Choroid plexus epithelial cell (primary cell): ENCODE measurements at places on chromosomes 2 and 18.

- DNase-seq = no peak
Observed at GRCh38 chr2:11891028-11891427, 144.6 kb downstream of the LPIN1 start.

DNA sequence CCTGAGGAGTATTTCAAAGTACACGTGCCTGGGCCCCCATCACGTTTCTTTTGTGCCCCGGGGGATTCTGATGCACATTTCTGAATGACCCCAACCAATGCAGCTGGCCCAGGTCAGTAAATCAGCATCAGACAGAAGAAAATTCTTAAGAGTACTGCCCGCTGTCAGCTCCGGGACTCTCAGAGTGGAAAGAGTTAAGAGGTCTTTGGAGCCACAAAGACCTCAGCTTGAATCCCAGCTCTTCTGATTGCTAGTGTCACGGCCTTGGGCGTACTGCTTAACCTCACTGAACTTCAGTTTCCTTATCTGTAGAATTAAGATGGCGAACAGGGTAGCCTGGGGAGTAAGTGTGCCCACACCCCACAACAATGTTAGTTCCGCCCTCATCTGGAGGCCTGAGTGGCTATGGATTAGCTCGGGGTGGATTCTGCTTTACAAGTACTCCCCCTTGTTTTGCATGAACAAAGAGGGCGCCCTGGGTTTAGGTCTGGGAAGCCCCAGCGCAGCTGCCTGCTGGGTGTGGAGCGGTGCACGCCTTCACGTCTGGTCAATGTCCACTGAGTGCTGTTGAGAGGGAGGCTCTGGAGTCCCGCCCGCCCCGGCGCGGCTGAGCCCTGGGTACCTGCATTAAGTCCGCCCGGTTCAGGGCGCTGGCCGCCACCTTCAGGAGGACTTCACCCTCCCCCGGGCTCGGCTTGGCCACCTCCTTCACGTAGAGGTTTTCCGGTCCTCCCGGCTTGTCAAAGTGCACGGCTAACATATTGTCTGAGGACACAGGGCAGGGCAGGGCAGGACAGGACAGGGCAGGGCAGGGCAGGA is 858 bp downstream of the TP53I3 start:
- peak; percentile 84 for DNase-seq

GRCh38 chr2:177830881-177831386 is 241.6 kb downstream of the PDE11A start:
- peak; percentile 2 for DNase-seq

GRCh38 chr2:25894135-25894830 is 16.0 kb upstream of the ASXL2 start:
- peak; percentile 85 for DNase-seq

DNA sequence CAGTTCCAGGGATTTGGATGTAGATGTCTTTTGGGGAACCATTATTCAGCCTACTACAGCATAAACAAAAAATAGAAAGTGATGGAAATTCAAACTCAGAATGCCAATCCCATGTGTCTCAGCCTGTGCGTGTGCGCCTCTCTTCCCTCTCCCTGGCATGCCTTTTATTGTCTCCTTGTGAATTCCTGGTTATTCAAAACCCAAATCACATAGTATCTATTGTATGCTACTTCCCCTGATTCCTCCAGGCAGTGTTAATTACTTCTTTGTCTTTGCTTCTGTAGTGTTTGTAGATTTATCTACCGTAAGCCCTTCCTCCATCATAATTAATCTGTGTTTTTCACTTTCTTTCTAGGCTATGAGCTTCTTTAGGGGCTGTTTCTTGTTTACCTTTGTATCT is 38.9 kb downstream of the RHBDD1 start:
- no peak for DNase-seq

- DNase-seq = no peak
Observed at GRCh38 chr18:56199580-56200330, 438.6 kb downstream of the TXNL1 start.

DNA sequence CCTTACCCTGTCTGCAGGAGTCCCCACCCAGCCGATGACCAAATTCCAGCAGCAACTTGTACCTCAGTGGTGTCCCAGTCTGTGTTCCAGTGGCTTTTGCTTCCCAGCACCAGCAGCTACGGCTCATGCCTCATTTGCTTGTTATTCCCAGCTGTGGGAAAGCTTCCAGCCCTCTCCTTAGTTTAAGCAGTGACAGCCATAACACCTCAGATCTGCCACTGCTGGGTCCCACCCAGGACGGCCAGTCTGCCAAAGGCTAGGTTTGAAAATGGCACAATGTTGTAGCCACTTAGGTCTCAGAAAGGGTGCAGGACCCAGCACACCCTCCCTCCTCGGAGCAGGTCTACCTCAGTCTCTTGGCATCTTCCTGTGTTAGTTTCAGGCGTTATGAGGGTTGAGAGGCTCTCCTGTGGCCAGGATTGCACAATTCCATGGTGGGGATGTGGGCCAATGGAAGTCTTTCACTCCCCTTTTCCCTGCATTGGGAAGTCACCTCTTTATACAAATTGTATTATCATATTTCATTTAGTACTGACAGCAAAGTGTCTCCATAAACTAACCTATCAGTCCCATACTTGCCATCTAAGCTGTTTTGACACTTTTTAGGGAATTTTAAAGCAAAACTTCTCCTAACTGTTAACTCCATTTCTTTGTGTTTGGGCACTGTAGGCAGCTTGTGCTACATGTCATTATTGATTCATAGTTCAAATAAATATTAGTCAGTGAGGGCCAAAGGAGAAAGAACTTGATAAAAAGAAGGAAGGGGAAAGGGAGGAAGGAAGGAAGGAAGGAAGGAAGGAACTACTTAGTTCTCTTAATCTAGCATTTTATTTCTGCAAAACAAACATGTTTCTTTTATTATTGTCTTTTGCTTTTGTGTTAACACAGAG is 62.9 kb upstream of the FAM110C start:
- DNase-seq = no peak

DNA sequence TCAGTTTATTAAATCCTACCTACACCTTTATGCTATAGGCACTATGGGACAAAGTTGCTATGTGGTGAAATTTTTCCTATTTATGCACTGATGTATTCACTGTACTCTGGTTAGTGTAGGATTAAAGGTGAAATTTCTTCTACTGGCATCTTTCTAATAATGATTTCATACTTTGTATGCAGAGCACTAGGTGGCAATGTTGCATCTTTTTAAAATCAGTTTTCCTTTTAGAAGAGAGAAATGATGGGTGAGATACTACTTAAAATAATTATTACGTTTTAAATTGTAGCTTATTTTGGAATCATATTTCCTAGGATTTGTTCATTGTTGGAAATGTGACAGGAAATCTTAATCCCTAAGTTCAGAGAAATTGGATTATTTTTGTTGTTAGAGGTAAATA is 150.9 kb downstream of the CD8B2 start:
- DNase-seq = peak; percentile 56

GRCh38 chr18:25503567-25504081 is 151.7 kb upstream of the ZNF521 start:
- DNase-seq = peak; percentile 84

GRCh38 chr18:48521723-48522122 is 17.1 kb upstream of the CTIF start:
- no peak for DNase-seq

- DNase-seq = no peak
Observed at GRCh38 chr18:13218368-13218991, at the start of gene LDLRAD4. Gene LDLRAD4 (plus strand): TSS chr18:13218760.

GRCh38 chr2:46568212-46569009 is 89.0 kb downstream of the TMEM247 start:
- no peak for DNase-seq

DNA sequence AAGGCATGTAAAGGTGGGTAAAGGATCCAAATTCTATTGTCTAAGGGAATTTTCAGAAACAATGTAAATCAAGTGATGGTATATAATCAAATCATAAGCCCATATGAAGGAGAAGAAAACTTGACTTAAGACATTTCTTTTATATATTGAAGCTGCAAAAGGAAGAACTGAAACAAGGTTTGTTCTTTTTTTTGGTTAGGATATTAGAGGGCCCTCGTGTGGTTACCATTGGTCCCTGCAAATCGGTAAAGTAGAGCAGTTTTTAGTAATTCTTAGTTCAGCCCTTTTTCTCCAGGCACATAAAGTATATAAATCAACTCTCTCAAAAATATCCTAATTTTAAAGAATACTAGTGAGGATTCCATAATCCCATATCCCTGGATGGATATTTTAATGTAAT is 105.6 kb upstream of the STK17B start:
- DNase-seq = peak; percentile 79

DNA sequence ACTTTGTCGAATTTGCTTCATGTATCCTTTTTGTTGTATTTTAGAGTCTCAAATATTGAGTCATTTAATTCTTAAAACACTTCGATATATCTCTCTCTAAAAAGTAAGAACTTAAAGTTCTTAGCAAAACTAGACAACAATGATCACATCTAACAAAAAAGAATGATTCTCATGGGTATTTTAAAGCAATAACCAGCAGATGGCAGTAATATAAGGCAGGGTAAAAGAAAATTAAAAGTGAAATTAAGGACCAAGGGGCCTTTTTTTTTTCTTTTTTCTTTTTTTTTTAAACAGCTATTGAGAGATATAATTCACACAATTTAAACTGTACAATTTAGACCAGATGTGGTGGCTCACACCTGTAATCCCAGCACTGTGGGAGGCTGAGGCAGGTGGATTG is 9.9 kb upstream of the AOX1 start:
- peak; percentile 45 for DNase-seq

- peak; percentile 86 for DNase-seq
Observed at GRCh38 chr2:65300761-65301711, 73.4 kb downstream of the ACTR2 start.
